ENCODE measurements at places on chromosomes 7 and 10. TPM values are rescaled to one million over a fixed set of nuclear protein-coding genes. Genes with fewer than 3 reads are reported as not detected.

Gene FAM20C
- total RNA-seq, result 22.2 TPM

Gene IDI2
- total RNA-seq, result 0.33 TPM

Gene OGDHL
- total RNA-seq, result 4.5 TPM

Gene AKR1D1
- not detected for total RNA-seq

Gene LRIT1
- not detected for total RNA-seq

Data from left ventricle myocardium inferior (tissue), 1 donor.